Tibial nerve (tissue), 4 donors: ENCODE measurements at places on chromosomes 11 and 22.

DNA sequence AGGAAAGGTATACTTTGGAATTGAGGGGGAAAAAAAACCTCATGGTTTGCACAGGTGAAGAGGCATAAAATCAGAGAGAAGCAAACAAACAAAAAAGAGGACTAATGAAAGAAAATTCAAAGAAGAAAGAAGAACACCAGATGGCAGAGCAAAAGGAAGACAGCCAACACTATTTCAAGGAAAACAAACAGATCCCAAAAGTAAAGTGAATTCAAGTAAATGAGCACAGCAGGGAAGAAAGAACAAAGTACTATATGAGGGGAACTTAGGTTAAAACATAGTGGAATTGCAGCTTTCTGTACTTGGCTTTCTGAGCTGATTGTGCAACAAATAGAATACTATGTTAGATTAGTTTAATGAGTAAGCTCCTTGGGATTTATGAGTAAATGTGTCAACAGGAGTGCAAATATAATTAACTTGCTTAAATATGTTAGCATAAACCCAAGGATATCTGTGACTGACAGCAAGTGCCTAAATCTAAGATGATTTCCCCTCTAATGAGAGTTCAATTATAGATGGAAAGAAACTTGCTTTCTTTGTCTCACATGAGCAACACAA is 404.6 kb upstream of the CNTN5 start:
- DNase-seq: no peak

DNA sequence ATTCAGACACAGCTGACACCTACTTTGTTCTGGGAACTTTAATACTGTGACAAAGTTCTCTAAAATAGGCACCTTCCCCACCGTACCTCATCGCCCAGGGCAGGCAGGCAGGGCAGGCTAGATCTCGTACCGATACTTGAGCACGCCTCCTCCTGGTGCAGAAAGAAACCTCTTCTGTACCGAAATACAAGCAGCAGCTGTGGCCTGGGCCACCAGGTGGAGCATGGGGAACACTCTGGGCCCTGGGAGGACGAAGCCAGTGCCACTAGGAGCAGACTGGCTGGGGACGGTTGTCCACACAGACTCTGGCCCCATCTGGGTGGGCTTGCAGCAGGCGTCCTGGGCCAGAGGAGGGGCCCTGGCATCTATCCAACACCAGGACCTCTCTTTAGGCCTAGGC is 12.8 kb downstream of the PMM1 start:
- DNase-seq: no peak

- no peak for DNase-seq
Observed at GRCh38 chr11:67227726-67228125, 38.5 kb upstream of the GRK2 start.

DNA sequence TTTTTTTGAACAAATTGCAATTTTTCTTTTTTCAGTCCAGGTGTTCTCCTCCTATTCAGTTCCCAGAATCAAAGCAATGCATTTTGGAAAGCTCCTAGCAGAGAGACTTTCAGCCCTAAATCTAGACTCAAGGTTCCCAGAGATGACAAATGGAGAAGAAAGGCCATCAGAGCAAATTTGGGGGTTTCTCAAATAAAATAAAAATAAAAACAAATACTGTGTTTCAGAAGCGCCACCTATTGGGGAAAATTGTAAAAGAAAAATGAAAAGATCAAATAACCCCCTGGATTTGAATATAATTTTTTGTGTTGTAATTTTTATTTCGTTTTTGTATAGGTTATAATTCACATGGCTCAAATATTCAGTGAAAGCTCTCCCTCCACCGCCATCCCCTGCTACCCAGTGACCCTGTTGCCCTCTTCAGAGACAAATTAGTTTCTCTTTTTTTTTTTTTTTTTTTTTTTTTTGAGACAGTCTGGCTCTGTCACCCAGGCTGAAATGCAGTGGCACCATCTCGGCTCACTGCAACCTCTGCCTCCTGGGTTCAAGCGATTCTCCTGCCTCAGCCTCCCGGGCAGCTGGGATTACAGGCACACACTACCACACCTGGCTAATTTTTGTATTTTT is 6.2 kb upstream of the UBE4A start:
- no peak for DNase-seq

DNA sequence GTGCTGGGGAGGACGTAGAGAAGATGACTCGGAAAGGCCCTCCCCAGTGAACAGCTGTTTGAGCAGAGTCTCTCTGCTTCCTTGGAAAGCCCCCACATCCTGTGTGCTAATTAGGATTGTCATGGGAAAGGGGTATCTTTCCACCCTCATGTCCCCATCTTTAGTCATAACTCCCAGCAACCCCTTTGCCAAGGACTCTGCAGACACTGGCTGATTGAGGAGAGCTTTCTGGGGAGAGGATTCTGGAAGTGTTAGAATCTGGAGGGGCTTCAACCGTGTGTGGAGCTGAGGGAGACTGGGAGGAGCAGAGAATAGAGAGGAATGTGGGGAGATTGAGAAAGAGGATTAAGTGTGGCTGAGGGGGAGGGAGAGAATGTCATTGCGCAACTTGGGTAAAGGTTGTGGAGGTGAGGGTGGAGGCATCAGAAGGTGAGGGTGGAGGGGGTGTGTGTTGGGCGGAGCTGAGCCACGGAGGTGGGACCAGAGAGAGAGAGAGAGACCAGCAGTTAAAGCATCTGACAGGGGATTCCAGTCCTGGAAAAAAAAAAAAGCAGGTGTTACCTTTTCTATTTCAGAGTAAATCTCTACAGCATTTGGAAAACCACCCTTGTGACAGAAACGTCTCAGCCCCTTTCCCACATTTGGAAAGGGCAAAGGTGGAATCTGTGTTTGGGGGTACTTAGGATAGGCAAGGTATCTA is 2.2 kb downstream of the DTX4 start:
- DNase-seq: no peak

DNA sequence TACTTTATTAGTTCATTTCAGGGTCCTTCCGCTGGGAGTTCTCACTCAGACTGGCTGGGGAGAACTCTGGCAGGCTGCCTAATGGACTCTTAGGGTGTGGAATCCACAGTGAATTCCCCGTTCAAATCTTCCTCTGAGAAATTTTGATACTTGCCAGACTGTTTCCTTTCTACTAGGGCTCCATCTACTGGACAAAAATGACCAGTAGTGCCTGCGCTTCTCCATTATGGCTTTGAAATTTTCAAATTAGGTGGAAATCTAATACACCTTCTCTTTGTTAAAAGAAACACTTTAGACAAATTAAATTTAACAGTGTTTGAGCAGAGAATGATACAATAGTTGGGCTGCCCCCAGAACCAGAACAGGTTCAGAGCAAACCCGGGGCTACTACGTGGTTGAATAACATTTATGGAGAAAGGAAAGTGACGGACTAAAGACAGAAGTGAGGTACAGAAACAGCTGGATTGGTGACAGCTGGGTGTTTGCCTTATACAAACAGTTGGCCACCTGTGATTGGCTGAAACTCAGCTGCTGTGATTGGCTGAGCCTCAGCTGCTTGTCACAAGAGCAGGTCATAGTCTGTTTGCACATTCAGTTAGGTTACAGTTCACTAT is 52.9 kb upstream of the FDX1 start:
- peak; percentile 18 for DNase-seq

- no peak for DNase-seq
Observed at GRCh38 chr22:21761994-21762680, 26.5 kb upstream of the YPEL1 start.

GRCh38 chr22:33848251-33848650 is 72.0 kb downstream of the LARGE1 start:
- no peak for DNase-seq

DNA sequence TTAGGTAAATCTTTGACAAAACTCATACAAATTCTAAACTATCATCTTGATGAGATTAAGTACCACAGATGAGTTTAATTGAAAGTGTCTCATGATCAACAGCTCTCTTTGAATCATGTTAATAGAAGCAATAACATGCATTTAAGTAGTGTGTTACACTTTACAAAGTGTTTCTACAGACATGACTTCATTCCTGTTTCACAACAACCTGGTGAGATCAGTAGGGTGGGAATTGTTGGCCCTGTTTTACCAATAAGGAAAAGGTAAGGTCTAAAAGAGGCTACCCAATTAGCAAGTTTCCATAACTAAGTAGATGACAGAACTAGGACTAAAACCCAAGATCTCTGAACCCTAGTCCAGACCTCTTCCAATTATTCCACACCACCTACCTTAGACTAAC is 12.7 kb upstream of the PRSS23 start:
- DNase-seq: no peak

DNA sequence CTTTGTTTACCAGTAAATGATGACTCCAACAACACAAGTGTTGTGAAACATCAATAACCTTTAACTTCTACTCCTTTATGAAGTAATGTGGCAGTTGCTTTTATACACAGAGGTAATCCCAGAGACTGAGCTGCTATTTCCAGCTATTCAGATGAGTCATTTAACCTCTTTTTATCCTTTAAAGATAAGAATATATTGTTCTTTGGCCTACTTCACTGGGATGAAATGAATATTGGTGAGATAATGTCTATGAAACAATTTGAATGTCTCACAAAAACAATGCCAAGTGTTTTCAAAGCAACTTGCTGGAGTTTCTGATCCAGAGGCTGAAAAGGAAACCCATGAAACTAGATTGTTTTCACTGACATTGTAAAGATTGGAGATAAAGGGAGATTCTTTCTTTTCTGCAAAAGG is 564.4 kb upstream of the LUZP2 start:
- DNase-seq: no peak

- peak; percentile 46 for DNase-seq
Observed at GRCh38 chr11:128772814-128773213, 78.9 kb downstream of the FLI1 start.

- DNase-seq: no peak
Observed at GRCh38 chr11:117612177-117612576, 184.8 kb downstream of the DSCAML1 start.

DNA sequence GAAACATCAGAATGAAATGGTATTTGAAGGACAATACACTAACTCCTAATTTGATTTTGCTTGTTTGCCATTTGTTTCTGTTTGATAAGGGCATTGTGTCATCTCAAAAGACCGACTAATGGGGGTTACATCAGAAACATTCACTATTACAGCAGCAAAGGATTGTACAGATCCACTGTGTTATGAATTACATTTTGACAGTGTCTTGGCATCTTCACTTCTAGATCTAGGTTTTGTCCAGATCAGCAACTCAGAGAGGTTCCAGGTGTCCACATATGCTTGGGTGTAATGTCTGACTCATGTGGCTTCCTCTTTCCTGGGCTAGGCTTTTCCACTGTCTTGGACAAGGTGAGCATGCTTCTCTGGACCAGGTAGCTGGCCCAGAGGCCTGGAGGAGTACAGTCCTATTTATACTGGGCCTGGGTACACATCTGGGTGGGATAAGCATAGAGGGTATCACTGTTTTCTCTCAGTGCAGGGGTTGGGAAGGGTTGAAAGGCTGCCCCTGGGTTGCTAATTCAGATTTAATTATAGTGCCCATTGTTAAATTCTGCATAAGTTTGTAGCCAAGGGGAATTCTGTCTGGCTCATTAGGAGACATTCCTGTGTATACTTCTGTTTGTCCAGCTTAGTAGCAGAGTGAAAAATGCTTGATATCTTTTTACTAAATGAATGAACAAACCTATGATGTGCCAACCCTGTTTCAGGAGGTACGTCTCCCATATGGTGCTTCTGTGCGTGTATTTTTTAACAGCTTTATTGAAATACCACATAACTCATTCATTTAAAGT is 23.8 kb downstream of the DDI1 start:
- DNase-seq: no peak

DNA sequence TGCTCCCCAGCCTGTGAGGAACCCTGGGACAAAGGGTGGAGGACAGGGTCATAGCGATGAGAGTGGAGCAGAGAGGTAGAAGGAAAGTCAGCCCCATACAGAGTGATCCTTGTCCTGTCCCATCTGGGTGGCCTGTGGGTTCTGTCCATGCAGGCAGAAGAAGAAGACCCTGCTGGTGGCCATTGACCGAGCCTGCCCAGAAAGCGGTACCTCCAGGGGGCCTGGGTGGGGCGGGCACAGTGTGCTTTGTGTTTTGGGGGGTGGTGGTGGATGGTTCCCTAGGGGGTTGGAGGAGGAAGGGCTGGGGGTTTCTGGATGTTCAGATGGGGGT is 7.9 kb downstream of the SIDT2 start:
- DNase-seq: peak; percentile 3

DNA sequence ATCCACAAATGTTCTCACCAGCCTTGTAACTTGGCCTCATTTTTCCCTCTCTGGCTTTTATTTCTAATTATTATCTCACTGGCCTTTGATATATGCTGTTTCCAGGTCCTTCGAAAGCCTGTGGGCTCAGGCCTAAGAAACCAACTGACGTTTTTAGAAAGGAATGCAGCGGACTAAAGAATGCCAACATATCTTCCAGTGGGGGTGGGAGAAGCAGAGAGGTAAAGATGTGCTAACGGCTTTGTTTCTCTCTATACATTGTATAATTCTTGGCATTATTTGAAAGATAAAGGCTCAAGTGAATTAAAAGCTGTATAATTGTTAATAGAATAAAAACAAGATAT is 28.2 kb downstream of the OR6Q1 start:
- no peak for DNase-seq

DNA sequence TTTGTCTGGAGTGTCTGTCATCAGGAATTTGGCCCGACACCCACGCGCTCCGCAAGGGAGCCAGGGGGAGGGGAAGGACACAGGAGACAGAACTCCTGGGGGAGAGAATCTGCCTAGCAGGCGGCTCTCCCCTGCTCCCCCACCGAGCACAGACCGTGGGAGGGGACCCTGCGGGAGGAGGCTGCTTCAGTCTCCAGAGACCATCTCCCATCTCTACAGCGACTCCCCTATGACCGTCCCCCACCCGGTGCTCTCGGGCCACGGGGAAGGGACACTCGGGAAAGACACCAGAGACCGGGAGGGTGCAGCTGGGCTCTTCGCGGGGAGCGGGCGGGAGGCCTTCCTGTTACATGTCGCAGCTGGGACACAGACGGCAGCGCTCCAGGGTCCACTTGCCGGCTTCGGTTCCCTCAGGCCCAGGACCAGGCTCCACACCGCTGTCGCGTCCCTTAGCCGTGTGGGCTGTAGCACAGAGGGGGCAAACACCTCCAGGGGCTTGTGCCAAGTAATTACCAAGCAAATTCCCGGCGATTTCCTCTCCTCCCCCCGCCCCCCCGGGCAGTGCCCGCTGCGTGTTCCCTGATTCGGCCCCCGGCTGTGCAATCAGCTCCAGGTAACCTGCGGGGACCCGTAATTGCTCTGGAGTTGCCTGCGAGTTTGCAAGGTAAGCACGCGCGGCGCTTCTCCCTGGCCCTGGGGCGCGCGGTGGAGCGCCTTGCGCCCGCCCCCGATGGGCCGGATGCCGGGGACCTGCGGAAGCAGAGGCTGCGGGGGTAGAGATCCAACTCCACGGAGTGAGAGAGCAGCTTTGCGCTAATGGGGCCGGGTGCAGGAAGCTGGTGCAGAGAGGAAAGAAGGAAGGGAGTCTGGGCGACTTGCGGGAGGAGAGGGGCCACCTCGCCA is 155.1 kb upstream of the CADM1 start:
- no peak for DNase-seq

DNA sequence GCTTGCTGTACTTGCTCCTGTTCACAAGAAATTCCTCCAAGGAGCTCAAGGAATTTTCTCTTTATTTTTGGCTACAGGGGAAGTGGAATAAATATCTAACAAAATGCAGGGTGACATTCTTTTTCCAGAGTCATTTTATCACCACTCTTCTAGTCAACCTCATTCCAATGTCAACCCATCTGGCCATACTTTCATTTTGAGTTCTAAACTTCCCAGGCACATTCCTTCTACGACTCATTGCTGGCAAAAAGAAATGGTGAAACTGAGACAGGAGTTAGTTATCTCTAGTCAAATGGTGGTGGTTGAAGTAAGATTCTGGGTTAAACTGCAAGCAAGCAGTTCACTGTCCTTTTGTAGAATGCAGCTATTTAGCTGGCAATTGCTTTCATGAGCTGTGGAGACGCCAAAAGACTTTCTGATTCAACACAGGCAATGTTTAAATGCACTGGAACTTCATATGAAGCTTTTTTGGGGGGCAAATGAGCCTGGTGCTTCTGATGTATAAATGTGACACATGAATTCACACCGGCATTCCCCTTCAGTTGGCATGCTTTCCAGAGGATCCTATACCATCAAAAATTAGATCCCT is 304.6 kb downstream of the CADM1 start:
- no peak for DNase-seq
